ENCODE measurements at places on chromosomes 1 and 21.

DNA sequence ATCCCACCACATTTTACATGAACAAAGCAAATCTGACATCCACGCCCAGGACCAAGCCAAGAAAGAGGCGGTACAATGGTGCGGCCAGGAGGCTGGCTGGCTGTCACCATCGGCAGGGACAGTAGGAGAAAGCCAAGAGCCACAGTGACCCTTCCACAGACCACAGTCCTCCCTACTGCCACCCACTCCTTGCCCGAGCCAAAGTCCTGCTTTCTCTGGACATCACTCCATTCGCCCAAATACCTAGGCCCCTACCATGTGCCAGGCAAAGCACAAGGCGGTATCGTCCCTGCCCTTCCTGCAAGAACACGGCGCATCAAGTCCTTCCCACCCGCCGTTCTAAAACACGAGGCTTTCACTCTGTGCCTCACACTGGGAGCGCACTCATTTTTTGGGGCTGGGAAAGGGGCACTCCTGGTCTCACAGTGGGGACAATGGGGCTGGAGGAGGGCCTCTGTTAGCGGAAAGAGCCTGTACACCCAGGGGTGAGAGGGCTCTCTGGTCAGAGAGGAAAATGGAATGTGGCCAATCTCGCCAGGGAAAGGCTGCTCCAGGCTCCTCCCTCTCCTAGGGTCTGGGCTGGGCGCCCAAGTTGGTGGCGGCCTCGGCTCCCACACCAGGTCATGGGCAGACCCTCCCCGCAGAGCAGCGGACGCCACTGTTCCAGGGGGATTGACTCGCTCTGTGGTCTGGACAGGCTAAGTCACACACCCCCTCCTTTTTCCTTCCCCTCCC, 26.5 kb downstream of the SSBP3 start:
- no peak for DNase-seq

DNA sequence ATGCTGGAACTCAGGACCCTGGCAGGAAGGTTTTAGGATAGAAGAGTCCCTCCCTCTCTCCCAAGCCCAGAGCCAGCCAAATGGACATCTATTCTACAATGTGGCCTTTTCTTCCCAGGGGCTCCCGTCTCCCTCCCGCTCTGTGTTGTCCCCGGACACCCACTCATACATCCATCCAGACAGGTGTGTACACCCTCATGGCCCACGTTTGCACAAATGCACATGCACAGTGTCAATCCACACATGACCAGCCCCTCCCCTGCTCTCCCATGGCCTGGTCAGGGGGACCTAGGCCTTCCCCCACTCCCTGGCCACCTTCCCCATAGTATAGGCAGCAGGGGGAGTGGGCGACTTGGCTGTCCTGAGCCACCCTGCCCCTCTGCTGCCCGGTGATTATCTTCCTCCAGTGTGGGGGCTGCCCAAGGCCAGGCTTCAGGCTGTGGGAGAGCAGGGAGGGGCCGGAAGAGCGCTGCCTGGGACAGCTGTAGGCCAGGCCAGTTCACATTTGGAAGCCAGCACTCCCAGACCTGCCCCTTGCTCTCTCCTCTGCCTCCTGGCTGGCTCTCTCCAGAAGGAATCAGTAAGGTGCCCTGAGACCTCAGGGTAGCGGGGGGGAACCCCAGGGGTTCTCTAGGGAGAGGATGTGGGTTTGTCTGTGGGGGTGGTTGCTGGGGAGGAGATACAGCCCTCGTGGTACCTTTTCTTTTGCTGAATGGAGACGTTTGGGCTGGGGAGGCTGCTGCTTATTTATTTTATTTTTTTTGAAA, 4.1 kb upstream of the PTPN7 start:
- no peak for DNase-seq

DNA sequence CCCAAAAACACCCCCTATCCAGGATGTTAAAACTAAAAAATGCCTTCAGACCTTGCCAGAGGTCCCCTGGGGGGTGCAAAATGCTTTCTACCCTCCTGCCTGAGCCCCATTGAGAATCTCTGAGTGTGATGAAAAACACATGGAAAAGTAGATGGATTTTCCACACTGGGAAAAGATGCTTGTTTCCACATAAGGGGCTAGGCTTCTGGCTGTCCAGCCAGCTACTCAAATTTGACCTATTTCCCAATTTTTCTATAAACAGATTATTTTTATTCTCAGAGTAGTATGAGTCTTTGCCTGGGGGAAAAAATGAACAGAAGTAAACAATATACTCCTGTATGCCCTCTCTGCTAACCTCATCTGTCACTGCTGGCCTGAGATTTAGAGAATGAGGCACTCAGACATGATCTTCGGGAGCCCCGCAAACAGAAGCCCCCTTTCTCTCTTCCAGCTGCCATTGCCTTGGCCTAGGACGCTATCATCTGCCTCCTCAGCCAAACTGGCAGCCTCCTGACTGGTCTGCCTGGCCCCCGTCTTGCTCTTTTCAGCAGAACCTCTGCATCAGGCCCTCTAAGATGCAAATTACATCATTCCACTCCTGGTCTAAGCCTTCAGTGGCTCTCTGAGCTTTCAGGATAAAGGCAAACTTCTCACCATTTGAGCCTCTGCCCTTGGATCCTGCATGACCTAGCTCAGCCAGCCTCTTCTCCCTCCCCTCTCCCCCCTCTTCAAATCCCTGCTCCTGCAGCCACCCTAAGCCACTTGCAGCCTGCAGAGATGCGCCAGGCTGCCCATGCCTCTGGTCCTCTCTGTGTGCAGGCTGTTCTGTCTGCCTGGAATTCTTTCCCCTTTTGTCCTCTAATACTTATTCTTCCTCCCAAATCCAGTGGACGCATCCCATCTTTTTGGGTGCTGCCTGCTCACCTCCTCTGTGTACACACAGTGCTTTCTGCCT, 39.7 kb upstream of the TMEM125 start:
- no peak for DNase-seq

DNA sequence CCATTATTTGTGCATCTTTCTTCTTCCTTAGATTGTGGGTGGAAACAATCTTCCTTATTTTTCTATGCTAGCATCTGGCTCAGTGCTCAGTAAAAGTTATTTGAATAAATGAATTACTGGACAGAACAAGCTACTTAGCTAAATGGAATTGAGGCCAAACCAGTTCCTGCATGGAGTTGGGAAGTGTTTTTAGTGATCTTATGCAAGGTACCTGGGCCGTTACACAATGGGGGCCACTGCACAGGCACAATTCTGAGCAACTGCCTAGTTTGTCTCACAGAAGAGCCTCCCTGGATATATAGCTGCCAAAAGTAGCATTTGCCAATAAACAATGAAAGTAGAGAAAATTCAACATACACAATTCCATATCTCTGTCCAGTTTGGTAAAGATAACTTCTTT, 27.0 kb upstream of the SERBP1 start:
- no peak for DNase-seq

GRCh38 chr1:96361271-96361856, 360.2 kb upstream of the PTBP2 start:
- DNase-seq = no peak

GRCh38 chr1:202645097-202645476, 65.2 kb downstream of the SYT2 start:
- DNase-seq = no peak

DNA sequence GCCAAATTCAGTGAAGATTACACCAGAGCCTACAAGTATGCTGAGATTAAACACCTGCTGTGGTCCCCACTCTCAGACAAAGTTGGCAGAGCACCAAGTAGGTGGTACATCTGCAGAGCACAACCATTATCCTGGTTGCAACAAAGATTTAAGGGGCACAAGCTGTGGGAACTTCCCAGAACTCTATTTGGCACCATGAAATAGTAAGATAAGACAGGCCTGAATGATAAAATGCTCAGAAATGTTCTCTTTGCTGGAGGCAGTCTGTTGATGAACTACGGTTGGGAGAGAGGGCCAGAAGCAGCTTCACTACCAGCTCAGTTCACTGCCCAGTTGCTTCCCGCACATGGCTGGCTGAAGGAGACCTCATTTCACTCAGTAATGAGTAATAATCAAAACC, 19.9 kb downstream of the RPL5 start:
- DNase-seq = no peak

- DNase-seq = no peak
Observed at GRCh38 chr1:57546549-57547330, 122.9 kb upstream of the DAB1 start.

DNA sequence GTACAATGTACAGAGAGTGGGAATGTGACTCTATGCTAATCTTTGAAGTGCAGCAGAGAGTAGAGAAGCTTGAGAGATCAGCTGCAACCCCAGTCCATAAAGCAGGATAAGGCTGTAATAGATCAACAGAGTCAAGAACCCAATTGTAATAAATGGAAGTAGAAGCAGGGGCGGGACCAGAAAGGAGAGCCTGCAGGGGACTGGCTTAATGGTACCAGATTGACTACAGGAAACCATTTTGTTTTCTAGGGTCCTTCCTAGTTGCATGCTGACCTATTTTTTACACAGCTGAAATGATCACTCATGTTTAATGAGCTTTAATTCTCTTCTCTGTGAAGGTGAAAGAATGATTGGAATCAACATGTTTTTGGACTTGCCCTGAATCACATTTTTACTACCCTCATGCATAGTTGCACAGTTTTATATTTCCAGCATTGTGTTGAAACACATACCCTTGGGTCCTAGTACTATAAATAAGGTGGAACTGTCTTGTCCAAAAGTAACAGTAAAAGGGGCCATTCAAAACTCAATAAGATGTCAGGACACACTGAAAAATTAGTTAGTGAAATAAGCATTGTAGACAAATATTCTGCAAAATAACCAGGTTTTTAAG, 69.8 kb downstream of the GPR88 start:
- DNase-seq = no peak

DNA sequence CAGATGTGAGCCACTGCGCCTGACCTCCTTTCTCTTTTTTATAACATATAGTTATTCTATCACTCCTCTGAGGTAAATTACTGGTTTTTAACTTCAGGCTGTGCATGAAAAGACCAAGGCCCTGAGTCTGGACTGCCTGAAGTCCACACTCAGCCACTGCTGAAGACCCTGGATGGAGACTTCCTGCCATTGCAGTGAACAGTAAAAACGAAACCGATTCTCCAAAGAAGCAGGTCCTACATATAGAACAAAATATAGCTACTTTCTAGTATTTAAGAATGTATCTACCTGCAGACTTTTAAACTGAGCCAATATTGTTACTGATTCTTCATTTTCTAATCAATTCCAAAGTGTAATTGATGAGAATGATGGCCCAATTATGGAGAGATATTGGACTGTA, 232.8 kb downstream of the CHRM3 start:
- no peak for DNase-seq

- no peak for DNase-seq
Observed at GRCh38 chr21:26954662-26955121, 12.2 kb downstream of the ADAMTS5 start.

DNA sequence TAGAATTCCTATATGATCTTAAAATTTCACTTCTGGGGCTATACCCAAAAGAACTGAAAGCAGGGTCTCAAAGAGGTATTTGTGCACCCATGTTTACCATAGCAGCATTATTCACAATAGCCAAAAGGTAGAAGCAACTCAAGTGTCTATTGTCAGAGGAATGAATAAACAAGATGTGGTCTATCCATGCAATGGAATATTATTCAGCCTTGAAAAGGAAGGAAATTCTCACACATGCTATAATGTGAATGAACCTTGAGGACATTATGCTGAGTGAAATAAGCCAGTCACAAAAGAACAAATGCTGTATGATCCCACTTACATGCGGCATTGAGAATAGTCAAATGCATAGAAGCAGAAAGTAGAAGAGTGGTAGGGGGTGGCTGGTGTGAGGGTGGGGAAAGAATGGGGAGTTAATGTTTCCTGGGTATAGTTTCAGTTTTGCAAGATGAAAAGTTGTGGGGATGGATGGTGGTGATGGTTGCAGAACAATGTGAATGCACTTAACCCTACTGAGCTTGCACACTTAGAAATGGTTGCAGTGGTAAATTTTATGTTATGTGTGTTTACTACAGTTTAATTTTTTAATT, 122.4 kb downstream of the TOMM20 start:
- DNase-seq = no peak

- peak; percentile 88 for DNase-seq
Observed at GRCh38 chr1:180515857-180516388, 13.5 kb upstream of the ACBD6 start.

GRCh38 chr1:182724215-182724614, 39.8 kb upstream of the RGS8 start:
- DNase-seq = no peak

- DNase-seq = no peak
Observed at GRCh38 chr1:5312293-5312674, 657.9 kb downstream of the AJAP1 start.

DNA sequence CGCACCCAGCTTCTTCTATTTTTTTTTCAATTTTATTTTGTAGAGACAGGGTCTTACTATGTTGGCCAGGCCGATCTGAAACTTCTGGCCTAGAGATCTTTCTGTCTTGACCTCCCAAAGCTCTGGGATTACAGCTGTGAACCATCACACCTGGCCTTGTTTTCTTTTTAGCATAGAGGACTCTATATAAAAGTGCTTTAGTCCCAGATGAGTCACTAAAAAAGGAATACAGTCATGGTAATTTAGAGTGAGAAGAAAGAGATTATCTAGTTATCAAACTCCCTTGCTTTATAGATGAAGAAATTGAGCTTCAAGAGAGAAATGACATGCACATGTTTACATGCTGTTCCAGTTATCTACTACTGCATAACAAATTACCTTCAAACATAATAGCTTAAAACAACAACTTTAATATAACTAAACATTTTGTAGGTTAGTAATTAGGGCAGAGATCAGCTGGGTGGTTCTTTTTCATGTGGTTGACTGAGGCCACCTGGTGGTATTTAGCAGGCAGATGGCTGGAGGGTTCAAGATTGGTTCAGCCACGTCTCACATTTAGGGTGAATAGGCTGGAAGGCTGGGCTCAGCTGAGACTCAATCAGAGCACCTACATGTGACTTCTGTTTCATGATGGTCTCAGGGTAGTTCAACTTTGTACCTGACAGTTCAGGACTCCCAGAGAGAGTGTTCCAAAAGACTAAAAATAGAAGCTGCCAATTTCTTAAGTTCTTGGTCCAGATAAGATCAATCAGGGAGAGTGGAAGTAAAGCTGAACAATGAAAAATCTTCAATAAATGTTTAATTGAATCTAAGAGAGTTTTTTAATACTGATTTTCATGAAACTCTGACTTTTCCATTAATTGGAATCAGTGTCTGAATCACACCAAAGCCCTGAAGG, 16.9 kb upstream of the MTF2 start:
- DNase-seq = peak; percentile 63

- DNase-seq = no peak
Observed at GRCh38 chr1:223033658-223034057, 109.4 kb downstream of the TLR5 start.
